ENCODE measurements at places on chromosomes 16 and 17.

DNA sequence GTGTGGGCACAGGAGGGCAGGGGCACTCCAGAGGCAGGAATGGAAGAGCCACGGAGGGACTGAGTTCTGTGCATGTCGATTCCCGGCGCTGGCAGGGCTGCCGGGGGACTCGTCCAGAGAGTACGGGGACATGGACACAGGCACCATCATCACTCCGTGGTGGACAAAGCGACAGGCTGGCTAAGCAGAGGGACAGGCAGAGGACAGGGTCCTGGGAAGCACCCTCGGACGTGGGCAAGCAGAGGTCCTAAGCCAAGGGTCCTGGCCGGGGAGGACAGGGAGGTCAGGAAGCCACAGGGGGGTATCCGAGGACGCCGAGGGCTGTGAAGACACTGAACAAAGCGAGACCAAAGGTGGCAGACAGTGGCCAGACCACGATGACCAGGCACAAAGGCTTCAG is 44.3 kb upstream of the ENPP7 start:
- no peak for DNase-seq

DNA sequence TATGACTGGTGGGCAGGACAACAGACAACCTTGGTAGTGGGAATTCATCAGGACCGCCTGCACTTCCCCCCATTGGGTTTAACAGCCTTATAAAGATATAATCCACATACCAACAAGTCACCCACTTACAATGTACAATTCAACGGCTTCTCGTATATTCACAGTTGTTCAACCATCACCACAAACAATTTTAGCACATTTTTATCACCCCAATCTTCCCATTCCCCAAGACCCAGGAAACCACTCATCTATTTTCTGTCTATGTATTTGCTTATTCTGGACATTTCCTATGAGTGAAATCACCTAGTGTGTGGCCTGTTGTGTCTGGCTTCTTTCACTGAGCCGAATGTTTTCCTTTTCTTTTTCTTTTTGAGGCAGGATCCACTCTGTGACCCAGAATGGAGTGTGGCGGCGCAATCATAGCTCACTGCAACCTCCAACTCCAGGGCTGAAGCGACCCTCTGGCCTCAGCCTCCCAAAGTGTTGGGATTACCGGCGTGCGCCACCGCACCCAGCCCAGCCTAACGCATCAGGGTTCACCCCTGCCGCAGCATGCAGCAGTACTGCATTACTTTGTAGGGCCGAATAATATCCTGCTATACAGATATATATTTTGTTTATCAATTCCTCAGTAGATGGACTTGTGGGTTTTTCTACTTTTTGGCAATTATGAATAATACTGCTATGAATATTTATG is 10.9 kb downstream of the ANKS3 start:
- DNase-seq = no peak

DNA sequence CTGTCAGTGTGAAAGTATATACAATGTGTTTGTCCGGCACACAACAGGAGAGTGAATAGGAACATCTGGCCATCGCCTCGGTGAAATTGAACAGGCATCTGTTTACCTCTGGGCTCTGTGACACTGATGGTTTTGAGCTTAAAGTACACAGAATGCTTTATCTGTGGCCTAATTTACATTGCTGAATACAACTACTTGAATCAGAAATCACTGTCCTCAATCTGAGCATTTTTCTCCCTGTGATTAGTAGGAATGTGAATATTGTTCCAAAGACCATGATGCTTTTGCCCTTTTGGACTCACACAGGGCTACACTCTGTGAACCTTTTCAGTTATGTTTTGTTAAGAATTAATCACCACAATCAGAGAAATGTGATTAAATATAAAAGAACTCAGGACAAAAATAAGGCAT is 323.0 kb upstream of the TBX2 start:
- no peak for DNase-seq

GRCh38 chr17:76309461-76309860 is 1.4 kb upstream of the QRICH2 start:
- no peak for DNase-seq

- no peak for DNase-seq
These were observed 30.9 kb upstream of the CRYBA1 start for GRCh38 chr17:29215717-29216116.

Measured in stimulated activated CD8-positive, alpha-beta memory T cell treated with anti-CD3 and anti-CD28 coated beads, Interleukin-4, amount 100 ng/mL, for 1 hour (primary cell).